Stimulated activated CD4-positive, alpha-beta T cell treated with anti-CD3 and anti-CD28 coated beads, Interleukin-1b, Interleukin-23, amount 100 ng/mL, for 4 hours (primary cell): ENCODE measurements at places on chromosomes 7 and 10.
A peak's percentile ranks its signal among the peaks of the same experiment; 100 is the strongest.

DNA sequence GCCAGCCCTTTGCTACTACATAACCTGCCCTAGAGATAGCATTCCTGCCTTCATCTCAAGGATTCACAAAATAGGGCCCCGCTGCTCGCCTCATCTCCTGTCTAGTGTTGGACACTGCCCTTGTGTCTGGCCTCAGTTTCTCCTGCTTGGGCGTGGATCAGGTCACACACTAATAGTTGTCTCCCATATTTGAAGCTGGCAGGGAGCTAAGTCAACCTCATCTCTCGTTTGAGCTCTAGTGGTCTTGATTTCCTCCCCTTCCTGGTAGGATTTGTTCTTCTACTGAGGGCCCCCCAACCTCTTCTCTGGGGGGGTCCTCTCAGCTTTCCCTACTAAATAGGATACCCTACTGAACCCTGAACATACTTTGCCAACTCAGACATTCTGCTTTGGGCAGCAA lies 42.2 kb downstream of the ADCYAP1R1 start:
- DNase-seq = no peak

- DNase-seq = no peak
Observed at GRCh38 chr7:126689037-126689436, 563.7 kb downstream of the GRM8 start.

- DNase-seq = peak; percentile 18
Observed at GRCh38 chr7:90119178-90119971, 34.9 kb upstream of the STEAP1 start.

DNA sequence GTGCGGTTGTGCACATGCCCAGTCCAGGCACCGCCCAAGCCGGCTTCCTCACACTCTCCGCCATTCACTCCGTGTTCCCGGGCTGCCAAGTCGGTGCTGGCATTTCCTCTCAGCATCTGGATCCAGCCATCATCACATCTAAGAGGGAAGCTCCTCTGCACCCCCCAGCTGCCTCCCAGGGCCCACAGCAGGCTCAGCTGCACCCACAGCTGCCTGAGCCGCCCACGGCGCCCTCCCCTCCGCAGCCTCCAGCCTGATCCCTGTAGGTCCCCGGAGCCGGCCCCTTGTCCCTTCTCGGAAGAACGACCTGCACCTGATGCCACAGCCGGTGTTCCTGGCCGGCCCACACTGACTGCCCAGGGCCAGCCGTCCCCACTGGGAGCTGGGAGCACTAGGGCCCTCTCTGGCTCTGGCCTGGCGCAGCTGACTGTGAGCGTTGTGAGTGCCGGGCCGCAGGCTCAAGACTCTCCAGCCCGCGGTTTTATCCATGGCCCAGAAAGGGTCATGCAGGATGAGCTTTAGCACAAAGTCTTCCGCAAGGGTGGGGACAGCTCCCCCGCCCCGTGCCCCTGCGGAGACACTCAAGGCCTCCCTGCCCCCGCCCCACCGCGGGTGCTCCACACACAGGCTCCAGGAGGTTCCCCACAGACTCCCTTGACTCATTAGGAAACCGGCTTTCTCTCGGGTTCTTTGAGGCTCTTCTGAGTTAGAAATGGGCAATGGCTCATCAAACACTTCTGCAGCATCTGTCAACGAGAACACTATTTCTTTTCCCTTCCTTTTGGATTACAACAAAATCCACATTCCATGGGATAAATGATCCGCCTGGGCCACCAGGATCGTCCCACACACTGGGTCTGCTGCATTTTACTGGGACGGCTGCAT lies 31.2 kb downstream of the CFAP46 start:
- DNase-seq = no peak

DNA sequence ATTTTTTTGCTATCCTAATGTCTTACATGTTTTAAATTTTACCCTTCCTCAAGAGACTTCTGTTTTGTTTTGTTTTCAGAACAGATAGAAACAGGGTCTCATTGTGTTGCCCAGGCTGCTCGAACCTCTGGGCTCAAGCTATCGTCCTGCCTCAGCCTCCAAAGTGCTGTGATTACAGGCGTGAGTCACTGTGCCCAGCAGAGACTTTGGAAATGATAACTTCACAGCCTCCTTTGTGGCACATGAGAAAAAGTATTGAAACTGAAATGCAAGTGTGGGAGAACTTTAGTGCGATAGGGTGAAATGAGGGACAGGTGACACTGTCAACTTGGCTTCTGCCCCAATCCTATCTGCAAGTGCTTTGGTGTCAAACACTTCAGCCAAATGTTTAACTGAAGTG lies 21.6 kb downstream of the IRF5 start:
- no peak for DNase-seq

DNA sequence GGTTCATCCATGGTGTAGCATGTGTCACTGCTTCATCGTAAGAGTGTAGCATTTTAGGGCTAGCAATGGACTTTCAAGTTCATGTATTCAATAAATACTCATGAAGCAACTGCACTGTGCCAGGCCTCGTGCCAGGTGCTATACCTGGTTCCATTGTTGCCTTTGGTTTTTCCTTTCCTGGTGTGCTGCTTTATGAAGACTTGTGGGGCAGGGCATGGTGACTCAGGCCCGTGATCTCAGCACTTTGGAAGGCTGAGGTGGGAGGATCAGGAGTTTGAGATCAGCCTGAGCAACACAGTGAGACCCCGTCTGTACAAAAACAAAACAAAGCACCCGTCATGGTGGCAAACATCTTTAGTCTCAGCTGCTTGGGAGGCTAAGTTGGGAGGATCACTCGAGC lies 2.2 kb upstream of the CPA4 start:
- DNase-seq = no peak

- DNase-seq = no peak
Observed at GRCh38 chr10:72329290-72330068, 25.2 kb downstream of the DNAJB12 start.

GRCh38 chr7:149196151-149196704 lies 882 bp downstream of the ZNF282 start:
- DNase-seq = peak; percentile 1

DNA sequence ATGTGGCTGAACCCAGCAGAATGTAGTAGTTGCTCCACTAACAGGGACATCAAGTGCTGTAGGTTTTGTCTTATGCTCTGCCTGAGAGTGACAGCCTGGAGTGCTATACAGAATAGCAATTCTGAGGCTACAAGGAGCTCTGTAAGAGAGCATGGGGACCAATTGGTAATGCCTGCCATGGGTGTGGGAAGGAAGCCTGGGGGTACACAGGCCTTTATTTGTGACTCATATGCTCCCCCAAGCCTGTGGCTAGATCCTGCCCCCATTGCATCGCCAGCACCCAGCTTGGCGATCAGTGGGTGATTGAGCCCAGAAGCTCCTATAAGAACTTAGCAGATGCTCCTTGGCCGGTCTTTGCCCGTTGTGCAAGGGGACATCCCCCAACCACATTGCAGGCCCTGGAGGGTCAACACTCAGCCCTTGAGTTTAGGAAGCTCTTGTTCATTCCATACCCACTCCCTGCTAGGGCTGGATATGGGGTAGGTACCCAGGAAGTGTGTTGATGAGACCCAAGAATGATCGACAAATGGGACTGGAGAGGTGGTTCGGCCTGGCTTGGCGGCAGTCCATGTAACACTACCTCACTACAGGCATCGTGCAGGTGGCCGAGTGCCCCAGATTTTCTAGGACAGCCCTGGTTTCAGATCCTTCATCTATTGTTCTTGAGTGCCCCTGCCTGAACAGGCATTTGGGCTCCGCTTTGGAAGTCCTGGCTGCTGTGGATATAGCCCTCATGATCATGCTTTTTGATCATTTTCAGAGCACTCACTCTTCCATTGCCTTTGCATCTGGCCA lies 37.7 kb downstream of the ZMIZ1 start:
- no peak for DNase-seq

DNA sequence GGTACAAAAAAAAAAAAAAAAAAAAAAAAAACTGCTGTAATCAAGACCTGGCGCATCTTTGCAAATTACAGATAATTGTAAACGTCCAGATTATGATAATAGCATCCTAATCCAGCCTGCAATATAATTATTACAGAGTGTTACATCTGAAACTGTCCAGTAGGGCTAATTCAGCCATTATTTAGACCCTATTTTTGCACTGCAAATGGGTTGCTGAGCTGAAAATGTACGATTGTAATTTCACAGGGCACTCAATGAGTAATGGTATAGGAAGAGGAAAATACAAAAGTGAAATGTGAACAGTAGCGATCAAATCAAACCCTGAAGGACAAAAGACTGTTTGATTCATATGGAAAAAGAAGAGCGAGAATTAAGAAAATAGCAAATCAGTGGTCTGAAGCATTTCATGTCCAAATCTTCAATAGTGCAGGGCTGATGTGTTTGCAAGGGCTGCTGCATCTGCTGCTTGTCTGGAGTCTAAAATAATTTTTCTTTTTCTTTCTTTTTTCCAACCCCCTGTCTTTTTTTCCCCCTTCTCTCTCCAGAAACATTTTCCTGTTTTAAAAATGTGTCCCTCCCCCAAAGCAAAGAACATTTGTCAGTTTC lies 8.9 kb downstream of the DLX6 start:
- no peak for DNase-seq

- DNase-seq = no peak
Observed at GRCh38 chr7:116271161-116271913, 61.0 kb downstream of the TES start.

GRCh38 chr7:31052841-31053601 lies 913 bp downstream of the ADCYAP1R1 start:
- DNase-seq = no peak

- DNase-seq = no peak
Observed at GRCh38 chr7:143287339-143287934, 714 bp upstream of the CASP2 start.

DNA sequence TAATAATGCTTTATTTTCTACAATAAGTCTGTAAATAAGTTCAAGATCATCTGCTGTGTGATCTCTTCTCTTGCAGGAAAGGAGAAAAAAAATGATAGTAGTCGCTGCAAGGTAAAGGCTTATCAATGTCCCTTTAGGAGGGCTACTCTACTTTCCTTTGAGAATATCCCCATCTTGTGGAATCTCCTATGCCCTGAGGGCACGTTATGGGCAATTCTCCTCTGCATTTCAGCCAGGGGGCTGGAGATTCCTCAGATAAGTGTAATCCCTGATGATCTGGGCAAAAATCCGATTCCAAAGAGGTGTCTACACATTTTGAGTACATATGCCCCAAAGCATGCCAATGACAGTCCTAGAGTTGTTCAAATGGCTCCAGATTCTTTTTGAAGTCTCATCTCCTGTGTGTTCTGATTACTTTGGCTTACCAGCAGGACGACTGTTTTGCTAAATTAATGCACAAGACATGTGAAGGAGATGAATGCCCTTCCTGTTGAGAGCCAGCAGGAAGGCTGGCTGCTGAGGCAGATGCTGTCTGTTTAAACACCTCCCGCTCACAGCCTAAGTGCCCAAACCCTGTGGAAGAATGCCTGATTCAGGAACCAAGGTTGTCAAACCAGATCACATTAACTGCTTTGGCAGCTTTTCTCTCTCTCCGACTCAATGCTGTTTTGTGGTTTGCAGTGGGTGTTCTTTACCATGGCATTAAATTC lies 171.2 kb upstream of the COL1A2 start:
- DNase-seq = no peak

DNA sequence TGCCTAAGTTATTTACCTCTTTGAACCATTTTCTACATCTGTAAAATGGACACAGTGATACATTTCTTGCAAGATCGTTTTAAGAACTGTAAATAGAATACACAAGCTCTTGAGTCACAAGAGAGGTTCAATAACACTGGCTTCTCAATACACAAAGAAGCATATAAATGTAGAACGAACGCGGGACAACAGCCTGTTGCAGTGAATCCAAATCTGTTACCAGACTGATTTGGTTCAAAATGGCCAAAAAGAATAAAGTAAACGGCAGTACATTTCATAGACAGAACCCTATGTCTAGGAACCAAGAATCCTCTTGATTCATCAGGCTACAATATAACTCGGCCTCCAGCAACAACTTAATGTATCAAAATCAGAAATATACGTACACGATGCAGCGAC lies 701 bp downstream of the MTPAP start:
- no peak for DNase-seq

DNA sequence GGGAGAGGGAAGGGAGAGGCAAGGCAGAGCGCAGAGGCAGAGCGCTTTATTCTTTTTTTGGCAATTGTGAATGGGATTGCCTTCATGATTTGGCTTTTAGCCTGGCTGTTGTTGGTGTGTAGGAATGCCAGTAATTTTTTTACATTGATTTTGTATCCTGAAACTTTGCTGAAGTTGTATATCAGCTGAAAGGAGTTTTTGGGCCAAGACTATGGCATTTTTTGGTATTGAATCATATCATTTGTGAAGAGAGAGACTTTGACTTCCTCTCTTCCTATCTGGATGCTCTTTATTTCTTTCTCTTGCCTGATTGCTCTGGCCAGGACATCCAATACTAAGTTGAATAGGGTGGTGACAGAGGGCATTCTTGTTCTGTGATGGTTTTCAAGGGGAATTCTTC lies 291.3 kb downstream of the REEP3 start:
- DNase-seq = no peak

GRCh38 chr7:21883069-21883468 lies 62.6 kb downstream of the CDCA7L start:
- no peak for DNase-seq
